Renal cortex interstitium (tissue), 15 donors: ENCODE measurements at places on chromosomes 7 and 10. TPM values are rescaled to one million over a fixed set of nuclear protein-coding genes. Genes with fewer than 3 reads are reported as not detected.

The GRID2IP gene
- 0.72 TPM for polyA plus RNA-seq

DNA sequence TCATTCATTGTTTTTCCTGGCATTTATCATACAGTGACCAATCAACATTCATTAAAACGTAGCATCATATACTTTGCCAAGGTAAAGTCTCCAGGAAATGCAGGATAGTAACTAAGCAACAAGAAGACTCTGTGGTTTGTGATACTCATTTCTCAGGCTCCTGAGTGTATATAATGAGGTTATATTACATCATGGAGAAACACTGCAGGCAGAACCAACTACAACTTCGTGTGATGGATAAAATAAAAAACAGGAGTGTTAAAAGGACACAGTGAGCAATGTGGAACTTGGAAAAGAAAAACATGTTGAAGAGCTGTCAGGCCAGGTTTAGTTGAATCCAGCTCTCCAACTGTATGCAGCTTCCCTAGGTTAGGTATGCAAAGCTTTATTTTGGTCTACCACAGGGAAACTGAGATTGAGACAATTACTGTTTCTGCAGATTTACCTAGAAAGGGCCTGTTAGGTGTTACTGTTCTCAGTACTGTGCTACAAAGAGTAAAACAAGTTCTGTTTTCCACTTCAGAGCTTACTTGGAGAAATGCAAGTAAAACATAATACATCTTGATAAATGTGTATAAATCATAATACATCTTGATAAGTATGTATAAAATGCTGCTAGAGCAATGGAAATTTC lies 7.8 kb upstream of the CCNY start:
- DNase-seq: no peak

DNA sequence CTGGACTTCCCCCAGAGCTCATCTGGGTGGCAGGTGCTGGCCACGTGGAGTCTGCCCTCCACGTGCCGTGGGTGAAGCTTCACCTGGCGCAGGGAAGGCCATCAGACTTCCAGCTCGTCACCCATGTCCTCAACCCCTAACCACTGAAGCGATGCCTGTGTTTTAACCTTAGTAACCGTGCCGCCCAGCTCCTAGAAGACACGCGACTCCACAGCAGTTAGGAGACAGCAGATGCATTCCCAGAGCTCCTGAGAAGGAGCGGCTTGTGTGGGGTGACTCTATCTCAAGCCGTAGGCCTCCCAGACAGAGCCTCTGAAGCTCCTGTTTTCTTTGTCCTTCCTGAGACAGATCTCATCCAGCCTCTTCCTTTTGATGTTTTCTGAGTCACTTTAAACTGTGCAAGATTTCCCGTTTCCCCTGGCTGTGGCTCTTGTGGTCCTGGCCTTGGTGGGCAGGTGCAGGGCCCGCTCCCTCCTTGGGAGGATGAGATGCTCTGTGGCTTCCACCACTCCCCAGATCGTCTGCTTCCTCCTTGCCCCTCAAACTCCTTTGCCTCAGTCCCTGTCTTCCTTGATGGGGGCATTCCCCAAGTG lies 41.4 kb upstream of the AP5Z1 start:
- DNase-seq: no peak

GRCh38 chr7:104862719-104863118 lies 151.3 kb upstream of the KMT2E start:
- no peak for DNase-seq

The VSTM4 gene
- 14.2 TPM for polyA plus RNA-seq

DNA sequence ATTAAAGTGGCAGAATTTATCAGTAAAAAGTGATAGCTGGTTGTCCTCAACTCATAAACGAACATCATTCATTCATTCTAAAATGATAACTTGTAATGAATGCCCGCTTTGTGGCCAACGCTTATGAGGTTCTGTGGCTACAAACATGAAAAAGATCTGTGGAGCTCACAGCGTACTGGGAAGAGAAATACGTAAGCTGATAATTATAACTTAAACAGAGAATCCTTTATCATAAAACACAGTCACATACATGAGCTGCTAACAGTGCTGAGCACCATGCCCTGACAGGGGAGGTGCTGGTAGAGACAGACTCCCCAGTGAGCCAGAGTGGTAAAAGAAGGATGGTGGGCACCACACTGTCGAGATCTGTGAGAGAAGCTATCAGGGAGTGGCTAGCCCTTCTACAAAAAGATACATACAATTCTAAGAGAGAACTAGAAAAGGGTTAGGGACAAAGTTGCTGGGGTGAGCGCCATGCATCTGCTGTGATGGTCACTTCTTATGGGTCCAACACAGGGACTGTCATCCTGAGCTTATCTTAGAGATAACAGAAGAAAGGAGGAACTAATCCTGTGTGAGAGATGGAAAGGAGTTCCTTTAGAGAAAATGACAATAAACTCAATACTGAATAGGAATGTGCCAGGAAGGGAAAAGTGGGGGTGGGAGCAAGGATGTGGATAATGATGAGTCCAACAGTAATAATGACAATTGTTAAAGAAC lies 106.7 kb downstream of the USP6NL start:
- DNase-seq: no peak

The ITGA8 gene
- 49.9 TPM for polyA plus RNA-seq

The PRKCQ gene
- polyA plus RNA-seq: 13.8 TPM

The CPXM2 gene
- 3.7 TPM for polyA plus RNA-seq

DNA sequence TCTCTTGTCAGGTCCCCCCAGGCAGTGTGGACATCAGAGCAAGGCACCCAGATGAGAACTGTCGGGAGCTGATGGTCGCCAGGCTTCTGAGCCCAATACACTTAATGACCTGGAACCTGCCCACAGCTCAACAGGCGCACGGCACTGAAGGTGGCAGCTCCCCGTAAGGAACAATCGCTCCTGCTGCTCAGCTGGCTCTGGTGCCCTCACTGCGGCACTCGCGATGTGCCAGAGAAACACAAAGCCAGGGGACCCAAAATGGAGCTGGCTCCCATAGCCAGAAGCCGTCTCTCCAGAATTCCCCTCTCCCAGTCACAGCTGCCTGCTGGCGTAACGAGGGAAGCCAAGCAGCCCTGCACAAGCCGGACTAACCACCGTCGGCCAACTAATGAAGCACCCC lies 6.3 kb downstream of the CALN1 start:
- DNase-seq: no peak

The VIM gene
- polyA plus RNA-seq: 1,119 TPM

GRCh38 chr7:8042796-8043535 lies 74.4 kb downstream of the GLCCI1 start:
- DNase-seq: no peak

DNA sequence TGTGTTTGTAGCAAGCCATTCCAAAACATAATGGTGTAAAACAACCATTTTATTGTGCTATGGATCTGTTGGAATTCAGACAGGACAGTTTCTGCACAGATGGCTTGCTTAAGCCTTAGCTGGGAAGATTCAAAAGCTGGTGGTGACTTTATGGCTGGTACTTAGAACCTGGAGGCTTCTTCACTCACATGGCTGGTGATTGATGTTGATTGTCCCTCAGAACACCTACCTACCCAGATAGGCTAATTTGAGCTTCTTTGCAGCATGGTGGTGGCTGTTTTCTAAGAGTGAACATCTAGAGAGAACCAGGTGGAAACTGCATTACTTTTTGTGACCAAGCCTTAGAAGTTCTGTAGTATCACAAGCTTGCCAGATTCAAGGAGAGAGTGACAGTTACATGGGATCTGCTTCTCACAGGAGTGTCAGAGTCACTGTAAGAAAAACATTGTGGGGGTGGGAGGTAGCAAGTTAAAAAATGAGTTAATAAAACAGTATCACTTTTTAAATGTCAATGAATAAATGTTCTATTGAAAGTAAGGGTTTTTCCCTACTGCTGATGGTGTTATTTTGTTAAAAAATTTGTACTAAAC lies 7.1 kb downstream of the R3HCC1L start:
- DNase-seq: no peak

The VENTX gene
- polyA plus RNA-seq: 0.22 TPM

- no peak for DNase-seq
Observed at GRCh38 chr10:8296090-8296733, 241.7 kb downstream of the GATA3 start.

- no peak for DNase-seq
Observed at GRCh38 chr7:157473051-157473569, 136.3 kb downstream of the DNAJB6 start.

The CPVL gene
- polyA plus RNA-seq: 51.6 TPM

DNA sequence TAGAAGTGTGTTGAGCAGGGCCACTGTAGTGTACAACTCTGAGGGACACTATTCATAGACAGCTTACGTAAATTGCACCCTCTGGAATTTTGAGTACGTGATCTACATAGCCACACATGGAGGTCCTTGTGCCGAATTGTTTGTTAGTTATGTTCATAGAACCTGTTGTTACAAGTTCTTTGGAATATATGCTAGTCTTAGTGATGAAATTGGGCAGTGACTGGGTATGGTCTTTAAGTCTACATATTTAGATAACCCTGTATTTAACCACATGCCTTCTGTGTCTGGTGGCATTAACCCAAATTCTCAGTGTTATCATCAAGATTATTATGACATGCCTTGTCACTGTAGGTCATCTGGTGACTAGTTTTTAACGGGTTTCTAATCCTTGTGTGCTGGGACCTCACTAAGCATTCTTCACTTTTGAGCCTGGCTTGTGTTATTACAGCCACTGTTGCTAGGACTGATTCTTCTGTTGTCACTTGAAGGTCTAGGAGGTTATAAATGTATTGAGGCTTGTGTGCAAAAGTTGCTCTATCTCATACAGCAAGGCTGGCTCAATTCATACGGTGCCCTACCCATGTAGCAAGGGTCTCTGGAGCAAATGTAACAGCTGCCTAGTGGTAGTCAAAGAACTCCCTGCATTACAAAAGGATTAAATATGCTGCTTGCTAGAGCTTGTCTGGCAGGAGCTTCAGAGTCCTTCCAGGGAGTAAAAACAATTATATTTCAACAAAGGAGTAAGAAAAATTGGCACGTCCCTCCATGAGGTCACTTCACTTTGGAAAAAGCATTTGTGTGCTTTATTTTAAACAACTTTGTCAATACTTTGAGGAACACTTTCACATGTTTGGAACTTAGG lies 65.4 kb downstream of the CDK14 start:
- no peak for DNase-seq

DNA sequence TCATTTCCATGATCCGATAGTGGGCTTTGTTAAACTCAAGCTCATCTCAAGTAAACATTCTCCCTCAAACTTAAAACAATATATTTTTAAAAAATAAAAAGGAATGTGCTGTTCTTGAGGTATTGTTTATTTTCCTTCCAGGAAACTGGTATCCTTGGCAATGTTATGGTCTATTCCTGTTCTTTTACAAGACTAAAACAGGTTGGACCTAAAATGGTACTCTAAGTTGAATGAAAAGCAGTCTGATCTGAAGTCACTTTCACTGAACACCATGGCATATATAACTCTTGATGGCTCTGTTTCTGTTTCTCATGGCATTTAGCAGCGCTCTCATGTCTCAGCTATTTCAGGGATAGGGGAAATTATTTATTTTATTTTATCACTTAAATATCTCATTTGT lies 70.1 kb downstream of the PODXL start:
- DNase-seq: no peak

DNA sequence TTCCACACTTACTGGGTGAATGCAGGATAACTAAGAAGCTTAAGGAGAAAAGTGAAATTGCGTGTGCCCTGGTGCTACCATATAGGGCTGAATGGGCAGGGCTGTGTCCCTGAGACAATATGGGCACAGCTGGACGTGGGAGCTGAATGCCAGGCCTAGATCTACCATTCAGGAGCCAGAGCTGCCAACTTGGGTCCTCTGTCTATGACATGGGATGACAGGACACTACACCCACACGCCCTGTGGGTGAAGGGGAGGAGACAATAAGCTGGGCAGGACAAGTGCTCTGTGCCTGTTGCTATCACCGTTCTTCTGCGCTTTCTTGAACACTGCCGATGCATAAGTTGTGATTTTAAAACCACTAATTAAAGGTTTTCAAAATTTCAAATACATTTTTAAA lies 293.9 kb downstream of the TNS3 start:
- DNase-seq: no peak

DNA sequence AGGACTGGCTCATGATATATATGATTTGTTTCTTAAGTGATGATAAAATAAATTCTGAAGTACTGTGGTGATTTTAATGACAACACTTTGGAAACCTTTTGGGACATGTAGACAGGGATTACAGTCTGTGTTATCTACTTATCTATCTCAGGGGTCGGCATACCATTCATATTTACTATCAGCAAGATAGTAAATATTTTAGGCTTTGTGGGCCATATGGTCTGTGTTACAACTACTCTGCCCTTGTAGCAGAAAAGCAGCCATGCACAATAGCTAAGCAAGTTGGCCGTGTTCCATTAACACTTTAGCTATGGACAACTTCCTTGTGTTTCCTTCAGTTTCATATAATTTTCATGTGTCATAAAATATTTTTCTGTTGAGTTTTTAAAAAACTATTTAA lies 97.8 kb upstream of the PRPS1L1 start:
- peak; percentile 44 for DNase-seq

GRCh38 chr10:64014281-64014680 lies 493.1 kb downstream of the REEP3 start:
- no peak for DNase-seq

The LRRC4 gene
- 7.7 TPM for polyA plus RNA-seq

DNA sequence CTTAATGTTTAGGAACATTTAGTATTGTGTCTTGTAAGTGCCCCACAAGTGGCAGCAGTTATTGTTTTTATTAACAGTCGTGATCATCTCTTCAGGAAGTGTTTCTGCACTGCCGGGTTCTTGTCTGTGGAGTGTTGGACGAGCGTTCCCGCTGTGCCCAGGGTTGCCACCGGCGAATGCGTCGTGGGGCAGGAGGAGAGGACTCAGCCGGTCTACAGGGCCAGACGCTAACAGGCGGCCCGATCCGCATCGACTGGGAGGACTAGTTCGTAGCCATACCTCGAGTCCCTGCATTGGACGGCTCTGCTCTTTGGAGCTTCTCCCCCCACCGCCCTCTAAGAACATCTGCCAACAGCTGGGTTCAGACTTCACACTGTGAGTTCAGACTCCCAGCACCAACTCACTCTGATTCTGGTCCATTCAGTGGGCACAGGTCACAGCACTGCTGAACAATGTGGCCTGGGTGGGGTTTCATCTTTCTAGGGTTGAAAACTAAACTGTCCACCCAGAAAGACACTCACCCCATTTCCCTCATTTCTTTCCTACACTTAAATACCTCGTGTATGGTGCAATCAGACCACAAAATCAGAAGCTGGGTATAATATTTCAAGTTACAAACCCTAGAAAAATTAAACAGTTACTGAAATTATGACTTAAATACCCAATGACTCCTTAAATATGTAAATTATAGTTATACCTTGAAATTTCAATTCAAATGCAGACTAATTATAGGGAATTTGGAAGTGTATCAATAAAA lies 22.2 kb downstream of the PLA2G12B start:
- no peak for DNase-seq

The PBLD gene
- polyA plus RNA-seq: 67.5 TPM

- no peak for DNase-seq
Observed at GRCh38 chr7:2811476-2812113, 32.5 kb downstream of the GNA12 start.
